ENCODE measurements at places on chromosomes 1 and 21.

DNA sequence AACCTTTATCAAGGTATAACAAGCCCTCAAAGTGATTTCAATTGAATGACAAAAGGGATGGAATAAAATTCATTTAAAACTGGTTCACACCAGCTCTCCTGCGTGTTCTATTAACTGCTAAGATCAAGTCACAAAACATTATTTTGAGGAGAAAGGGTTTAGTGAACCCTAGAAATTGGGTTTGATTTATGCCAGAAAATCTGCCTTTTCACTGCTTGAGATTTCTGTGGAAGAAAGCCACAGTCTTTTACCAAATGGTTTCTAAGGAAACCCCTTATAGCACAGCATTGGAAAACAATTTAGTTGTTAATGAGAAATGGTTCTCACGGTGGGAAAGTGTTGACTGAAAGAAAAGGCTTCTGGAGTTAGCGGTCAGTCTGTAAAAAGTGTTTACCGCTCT is 43.6 kb upstream of the DPH5 start:
- DNase-seq, result no peak

DNA sequence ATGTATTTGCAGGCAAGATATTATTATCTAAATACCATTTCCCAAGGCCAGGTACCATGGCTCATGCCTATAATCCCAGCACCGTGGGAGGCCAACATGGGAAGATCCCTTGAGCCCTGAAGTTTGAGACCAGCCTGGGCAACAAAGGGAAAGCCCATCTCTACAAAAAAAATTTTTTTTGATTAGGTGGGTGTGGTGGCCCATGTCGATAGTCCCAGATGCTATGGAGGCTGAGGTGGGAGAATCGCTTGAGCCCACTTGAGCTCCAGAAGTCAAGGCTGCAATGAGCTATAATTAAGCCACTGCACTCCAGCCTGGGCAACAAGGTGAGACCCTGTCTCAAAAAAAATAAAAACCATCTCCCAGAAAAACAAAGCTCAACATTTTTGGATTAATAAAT is 2.2 kb downstream of the STMN1 start:
- DNase-seq, result no peak

- DNase-seq, result no peak
These were observed 14.1 kb upstream of the PADI4 start for GRCh38 chr1:17293681-17294425.

- no peak for DNase-seq
These were observed 5.1 kb downstream of the HOOK1 start for GRCh38 chr1:59819566-59820438.

GRCh38 chr1:237043846-237044636 is 2.1 kb downstream of the RYR2 start:
- DNase-seq, result no peak

DNA sequence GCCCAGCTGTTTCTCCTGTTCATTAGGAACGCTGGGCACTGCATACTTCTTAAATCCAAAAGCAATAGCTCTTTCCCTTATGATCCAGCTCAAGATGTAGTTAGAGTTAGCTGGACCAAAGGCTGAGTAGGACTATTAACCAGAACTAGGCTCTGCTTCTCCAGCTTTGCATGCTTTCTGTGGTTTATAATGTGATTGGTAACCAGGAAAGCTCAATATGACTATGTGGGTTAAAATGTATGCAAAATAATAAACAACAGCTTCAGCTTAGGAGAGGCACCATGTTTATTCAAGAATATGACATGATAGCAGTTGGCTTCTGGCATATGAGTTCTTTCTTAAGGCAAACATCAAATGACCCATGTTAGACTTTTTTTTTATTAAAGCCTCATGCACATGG is 73.8 kb downstream of the LYPLAL1 start:
- DNase-seq, result no peak

- DNase-seq, result peak; percentile 9
These were observed 200.6 kb downstream of the RGS7 start for GRCh38 chr1:241156231-241156965.

GRCh38 chr1:65254320-65255034 is 54.9 kb upstream of the DNAJC6 start:
- no peak for DNase-seq

GRCh38 chr1:152842556-152842955 is at the start of gene LCE6A:
TSS of gene LCE6A (plus strand) at chr1:152842856. CDS start at chr1:152843521, 665 bp downstream.
- DNase-seq, result no peak

GRCh38 chr1:180002437-180002836 is 47.8 kb downstream of the CEP350 start:
- DNase-seq, result no peak

DNA sequence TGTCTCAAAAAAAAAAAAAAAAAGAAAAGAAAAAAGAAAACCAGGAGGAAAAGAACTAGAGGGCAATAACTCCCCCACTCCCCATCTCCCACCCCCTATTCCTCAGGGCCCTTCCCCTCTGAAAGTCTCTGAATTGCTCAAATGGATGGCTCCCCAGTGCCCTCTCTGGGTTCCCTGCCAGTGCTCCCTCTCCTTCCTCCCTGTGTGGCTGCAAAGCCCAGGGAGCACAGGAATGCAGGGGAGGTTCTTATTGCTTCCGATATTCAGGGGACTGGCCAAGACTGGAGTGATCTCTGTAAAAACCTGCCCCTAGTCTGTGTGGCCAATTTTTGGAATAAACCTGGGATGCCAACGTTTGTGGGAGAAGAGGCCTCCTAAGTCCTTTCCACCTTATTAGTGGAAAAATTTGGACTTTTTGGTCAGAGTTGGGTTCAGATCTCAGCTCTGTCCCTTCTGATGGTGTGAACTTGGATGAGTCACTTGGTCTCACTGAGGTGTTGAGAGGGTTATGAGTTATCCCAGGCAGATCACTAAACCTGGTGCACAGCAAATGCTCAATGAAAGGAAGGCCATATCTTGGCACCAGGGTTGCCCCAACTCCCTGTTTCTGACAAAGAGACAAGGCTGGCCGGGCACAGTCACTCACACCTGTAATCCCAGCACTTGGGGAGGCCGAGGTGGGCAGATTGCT is 13.4 kb upstream of the ARHGEF10L start:
- DNase-seq, result no peak

DNA sequence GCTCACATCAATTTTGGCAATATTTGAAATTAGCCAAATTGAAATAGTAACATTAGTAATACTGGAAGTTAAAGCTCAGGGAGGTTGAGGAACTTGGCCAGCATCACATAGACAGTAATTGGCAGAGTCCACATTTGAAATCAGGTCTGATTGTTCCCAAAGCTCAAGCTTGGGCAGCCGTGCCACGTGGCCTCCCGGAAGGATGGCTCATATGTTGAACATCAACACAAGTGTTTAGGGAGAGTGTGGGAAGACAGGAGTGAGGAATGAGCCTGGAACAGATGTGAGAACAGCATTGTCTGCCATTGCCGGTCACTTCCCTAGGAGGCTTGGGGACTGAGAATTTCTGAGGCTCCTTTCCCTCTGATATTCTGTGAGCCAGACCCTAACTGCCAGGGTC is 40.2 kb upstream of the RBM15 start:
- DNase-seq, result no peak

DNA sequence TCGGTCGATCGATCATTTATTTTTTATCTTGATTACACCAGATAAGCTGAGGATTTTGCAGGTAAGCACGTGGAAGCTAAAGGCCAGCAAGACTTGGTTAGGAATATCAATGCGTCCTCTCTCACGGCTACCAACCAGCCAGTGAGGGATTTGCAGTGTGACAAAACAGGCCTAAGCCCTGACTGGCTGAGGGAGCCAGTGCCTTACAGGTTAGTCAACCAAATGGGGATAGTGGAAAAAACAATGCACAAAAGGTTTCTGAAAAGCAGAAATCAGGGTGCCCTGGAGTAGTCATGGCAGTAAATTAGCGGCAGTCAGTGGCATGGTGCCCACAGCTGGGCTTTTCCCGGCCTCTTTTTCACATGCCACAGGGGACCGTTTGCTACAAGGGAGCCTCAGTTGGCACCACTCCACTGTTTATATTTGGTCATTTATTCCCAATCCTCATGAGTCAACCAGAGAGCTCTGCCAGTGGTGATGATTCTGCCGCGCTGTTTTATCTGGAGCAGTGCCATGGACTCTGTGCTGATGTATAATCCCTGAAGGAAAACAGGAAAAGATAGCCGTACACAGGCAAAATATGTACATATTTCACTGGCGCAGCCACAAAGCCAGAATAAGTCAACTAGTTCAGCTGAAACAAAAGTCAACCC is 167.6 kb downstream of the RHOU start:
- peak; percentile 93 for DNase-seq

GRCh38 chr1:36133484-36133883 is 8.5 kb upstream of the COL8A2 start:
- DNase-seq, result no peak

DNA sequence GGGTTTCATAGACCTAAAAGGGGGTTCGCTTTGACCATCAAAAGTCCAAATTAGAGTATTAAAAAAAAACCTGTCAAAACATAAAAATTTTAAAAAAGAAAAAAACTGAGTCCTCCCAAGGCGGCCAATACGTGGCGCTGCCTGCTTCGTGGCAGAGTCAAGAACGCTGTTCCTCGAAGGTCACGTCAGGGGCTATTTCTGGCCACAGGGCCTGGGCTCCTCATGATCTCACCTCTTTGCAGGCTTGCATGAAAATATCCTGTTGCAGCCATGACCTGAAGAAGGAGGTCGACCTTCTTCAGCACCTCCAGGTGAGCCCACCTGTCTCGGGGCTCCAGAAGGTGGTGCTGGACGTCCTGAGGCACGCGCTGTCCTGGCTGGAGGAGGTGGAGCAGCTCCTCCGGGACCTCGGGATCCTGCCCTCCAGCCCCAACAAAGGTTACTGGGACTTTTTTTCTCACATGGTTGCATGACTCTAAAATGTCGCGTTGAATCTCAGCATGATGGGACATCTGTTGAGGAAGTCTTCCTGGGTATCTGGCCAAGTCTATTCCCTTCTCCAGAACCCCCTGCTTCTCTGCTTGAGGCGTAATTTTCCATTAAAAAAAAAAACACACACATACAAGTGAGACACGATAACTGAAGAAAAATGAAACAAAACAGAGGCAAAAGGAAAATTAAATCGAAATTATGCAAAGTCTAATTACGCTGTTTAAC is 80.4 kb upstream of the EFHD2 start:
- DNase-seq, result no peak

- DNase-seq, result no peak
These were observed 67.5 kb upstream of the RNPC3 start for GRCh38 chr1:103457886-103458455.

GRCh38 chr1:100142343-100142742 is 9.4 kb downstream of the TRMT13 start:
- DNase-seq, result no peak

- no peak for DNase-seq
These were observed 64.5 kb downstream of the OBSCN start for GRCh38 chr1:228272331-228272791.

DNA sequence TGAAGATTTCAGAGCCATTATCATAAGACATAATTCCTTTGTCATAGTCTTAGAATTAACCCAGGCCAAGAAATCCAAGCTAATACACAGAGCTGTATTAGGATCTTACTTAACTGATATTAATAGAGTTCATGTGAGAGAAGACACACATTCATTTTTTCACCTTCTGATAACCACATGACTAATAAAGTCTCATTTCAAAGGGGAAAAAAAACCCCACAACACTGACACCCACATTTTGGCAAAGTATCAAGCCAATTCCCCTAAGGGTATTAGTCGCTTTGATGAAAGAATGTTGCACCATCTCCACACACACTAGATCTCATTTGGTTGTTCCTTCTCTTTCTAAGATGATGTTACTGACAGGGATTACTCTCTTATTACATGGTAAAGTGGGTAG is 344.4 kb upstream of the ESRRG start:
- DNase-seq, result no peak

GRCh38 chr1:239388159-239388485 is 1.8 kb downstream of the CHRM3 start:
- DNase-seq, result no peak
